ENCODE measurements at places on chromosomes 1 and 21.

GRCh38 chr1:79811173-79811572 lies 804.6 kb upstream of the ADGRL4 start:
- no peak for DNase-seq

- no peak for DNase-seq
Observed at GRCh38 chr1:151990058-151990855, 3.4 kb downstream of the S100A10 start.

DNA sequence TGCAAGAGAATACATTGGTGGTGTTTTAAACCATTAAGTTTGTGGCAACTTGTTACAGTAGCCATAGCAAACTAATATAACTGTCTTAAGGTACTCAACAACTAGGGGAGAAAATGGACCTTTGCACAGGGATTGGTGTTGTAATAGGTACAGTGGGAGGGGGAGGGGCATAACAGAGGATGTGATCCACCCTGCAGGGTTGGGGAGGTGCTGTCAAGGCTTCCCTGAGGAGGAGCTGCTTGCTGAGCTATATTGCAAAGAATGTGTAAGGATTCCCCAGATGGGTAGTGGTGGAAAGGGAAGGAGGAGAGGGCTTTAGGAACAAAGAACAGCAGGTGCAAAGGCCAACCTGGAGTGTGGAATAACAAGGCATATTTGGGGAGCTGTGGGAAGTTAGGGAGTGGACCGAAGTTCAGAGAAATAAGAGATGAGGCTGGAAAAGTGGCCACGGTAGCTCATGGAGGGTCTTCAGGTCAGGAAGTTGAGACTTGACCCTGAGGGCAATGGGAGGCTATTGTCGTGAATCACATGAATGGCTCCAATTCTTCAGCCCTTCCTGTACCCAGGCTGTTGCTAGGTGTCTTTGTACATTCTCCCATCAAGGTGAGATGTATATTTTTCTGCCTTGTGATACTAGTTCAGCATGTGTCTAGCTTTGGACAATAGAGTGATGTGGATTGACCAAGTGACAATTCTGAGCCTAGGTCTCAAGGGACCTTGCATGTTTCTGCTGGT lies 168.6 kb upstream of the CSF3R start:
- DNase-seq = no peak

- DNase-seq = no peak
Observed at GRCh38 chr1:188904201-188904600, 1573.5 kb downstream of the BRINP3 start.

- DNase-seq = no peak
Observed at GRCh38 chr1:45827256-45827655, 23.8 kb downstream of the MAST2 start.

GRCh38 chr1:172770071-172770470 lies 111.2 kb downstream of the FASLG start:
- DNase-seq = no peak

- no peak for DNase-seq
Observed at GRCh38 chr21:23740463-23740862, 1866.8 kb downstream of the MRPL39 start.

- no peak for DNase-seq
Observed at GRCh38 chr1:20370698-20371097, 80.0 kb downstream of the VWA5B1 start.

- no peak for DNase-seq
Observed at GRCh38 chr1:203127666-203128430, at the start of gene ADORA1. TSS of gene ADORA1 (plus strand) at chr1:203127726. CDS start at chr1:203128842, 1,116 bp downstream.

GRCh38 chr1:100760511-100760910 lies 41.0 kb downstream of the VCAM1 start:
- DNase-seq = no peak

DNA sequence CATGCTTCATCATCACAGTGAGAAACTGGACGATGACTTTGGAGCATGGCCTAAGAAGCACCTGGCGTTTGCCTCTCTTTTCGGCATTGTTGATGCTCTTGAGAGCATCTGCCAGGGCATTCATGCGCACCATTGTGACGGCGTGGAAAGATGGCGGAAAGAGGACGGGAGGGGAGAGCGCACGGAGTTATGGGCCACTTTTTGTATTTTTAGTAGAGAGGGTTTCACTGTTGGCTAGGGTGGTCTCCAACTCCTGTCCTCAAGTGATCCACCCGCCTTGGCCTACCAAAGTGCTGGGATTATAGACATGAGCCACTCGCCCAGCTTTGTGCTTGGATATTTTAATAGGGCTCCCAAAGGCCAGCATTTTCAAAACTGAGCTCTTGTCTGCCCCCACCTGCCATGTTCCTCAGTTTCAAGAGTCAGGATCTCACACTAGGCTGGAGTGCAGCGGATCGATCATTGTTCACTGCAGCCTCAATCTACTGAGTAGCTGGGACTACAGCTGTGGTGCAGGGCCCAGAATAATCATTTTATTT lies 5.3 kb downstream of the RPS8 start:
- DNase-seq = no peak

DNA sequence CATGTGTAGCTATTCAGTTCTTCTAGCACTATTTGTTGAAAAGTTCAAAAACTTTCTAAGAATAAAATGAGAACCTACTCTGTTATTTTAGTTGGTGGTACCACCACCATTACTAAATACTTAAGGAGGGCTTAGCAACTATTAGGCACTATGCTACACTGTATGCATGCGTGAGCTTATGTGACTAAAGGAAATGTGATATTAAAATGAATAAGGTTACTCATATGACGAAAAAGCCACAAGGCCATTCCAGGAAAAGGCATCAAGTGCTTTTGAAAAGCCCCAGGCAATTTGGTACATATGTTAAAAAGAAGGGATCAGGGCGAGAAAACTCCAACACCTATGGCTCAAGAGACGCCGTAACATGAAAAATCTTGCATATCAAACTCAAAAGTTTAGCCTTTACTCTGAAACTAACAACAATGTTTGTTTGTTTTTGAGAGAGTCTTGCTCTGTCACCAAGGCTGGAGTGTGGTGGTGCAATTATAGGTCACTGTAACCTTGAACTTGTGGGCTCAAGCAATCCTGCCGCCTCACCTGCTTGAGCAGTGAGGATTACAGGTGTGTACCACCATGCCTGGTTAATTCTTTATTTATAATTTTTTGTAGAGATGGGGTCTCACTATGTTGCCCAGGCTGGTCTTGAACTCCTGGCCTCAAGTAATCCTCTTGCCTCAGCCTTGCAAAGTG lies 42.5 kb downstream of the EPRS1 start:
- no peak for DNase-seq

DNA sequence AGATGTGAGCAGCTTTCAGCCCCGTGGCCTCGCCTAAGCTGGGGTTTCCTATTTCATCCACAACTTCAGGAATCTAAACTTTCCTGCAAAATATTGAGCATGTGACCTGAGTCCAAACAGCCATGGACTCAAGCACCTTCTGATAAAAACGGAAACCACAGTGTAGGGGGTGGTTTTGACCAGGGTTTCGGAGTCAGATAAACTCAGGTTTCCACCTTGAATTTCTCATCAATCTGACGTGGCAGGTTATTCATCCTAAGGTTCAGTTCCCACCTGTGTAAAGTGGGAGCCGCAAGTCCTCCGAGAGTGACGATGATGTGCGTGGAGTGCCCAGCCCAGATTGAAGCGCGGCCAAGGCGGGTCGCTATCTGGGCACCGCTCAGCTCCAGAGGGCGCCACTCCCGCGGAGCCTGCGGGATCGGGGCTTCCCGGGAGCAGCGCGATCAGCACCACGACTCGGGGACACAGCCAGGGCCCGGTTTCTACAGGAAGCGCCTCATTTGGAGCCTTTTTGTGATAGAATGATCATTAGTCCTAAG lies 871 bp upstream of the ETS2 start:
- no peak for DNase-seq

GRCh38 chr1:87202922-87203655 lies 125.6 kb upstream of the LMO4 start:
- DNase-seq = no peak

DNA sequence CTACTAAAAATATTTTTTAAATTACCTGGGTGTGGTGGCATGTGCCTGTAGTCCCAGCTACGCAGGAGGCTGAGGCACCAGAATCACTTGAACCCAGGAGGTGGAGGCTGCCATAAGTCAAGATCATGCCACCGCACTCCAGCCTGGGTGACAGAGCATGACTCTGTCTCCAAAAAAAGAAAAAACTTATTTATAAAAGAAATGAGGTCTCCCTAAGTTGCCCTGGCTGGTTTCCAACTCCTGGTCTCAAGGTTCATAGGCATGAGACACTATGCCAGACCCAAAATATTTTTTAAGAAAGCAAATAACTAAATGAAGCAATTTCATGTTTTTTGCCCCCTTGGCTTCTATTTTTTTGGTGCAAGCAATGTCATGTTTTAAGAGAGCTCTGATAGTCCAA lies 32.9 kb downstream of the EIF4G3 start:
- no peak for DNase-seq

GRCh38 chr1:89121641-89122040 lies 4.3 kb downstream of the GBP2 start:
- DNase-seq = no peak

- no peak for DNase-seq
Observed at GRCh38 chr1:84347271-84347931, 45.9 kb downstream of the SAMD13 start.

DNA sequence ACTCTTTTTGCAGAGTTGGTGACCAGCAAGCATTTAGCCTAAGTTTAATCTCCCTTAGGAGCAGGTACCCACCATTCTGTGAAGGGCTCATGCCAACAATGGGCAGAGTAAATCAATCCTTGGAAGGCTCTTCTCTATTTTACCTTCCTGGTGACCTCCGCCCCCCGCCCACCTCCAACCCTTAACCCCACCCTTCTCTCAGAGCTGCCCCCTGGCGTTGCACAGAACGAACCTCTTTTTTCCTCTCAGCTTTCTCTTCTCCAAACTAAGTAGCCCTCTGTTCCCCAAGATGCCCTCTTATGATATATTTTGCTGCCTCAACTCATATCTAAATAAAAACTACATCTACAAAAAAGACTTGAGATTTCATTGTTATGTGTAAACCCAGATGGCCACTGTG lies 186.8 kb downstream of the SEC16B start:
- no peak for DNase-seq

DNA sequence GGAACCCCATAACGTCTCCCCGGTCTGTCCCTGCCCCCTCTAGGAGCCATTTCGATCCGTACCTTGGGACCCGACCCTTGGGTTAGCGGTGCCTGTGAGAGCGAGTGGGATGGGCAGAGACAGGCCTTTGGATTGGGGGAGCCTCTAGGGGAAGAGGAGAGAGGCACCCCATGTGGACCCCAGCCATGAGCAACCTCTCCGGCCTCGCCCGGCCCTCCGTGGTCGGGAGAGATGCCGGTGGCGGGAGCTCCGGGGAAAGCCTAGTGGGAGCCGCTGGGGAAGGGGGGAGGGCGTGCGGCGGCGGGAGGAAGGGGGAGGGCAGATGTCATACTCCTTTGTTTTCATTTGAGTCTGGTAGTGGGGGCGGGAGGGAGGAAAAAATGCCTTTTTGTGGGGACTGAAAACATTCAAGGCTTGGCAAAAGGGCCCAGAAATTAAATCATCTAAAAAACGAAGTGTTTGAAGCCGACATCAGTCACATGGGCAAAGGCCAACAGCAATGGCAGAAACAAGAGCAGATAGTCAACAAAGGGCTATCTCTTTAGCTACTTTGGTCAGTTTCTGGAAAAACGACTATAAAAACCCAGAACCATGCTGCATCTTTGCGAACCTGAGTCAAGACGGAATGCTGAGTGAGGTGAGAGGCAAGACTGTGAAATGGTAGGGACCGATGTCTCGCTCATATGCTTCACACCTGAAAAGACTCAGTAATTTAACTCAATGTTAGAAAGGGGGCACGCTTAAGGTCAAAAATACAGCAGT lies 758 bp downstream of the PTBP2 start:
- DNase-seq = no peak

DNA sequence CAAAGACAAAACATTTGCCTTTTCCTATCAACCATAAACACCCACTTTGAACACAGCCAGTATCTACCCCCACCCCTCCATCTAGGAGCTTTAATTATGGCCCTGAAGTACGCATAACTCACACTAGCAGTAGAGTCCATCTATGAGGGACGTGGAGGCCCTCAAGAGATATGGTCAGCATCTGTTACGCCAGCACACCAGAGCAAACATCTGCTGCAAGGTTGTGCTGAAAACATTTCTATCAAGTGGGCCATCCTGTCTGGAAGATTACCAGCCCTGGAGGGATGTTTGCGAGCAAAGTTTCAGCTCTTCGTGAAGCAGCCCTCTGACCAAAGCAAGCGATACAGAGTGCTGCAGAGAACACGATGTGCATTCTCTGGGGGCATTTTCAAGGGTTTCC lies 74.6 kb downstream of the SLC45A1 start:
- DNase-seq = no peak

GRCh38 chr21:39555911-39556590 lies 56.7 kb upstream of the B3GALT5 start:
- DNase-seq = no peak

GRCh38 chr1:10663678-10664035 lies 132.8 kb downstream of the CASZ1 start:
- DNase-seq = no peak

- no peak for DNase-seq
Observed at GRCh38 chr1:235857756-235858155, 8.9 kb downstream of the LYST start.

- no peak for DNase-seq
Observed at GRCh38 chr1:50462964-50463363, 39.7 kb upstream of the DMRTA2 start.

- no peak for DNase-seq
Observed at GRCh38 chr21:38439957-38440356, 58.3 kb downstream of the ERG start.

GRCh38 chr21:38447611-38448010 lies 50.7 kb downstream of the ERG start:
- DNase-seq = no peak

GRCh38 chr1:178544531-178544930 lies 31.6 kb downstream of the TEX35 start:
- DNase-seq = no peak

All from central memory CD4-positive, alpha-beta T cell (primary cell).